T-cell (primary cell): ENCODE measurements at places on chromosomes 11 and 22. TPM values are rescaled to one million over a fixed set of nuclear protein-coding genes. Genes with fewer than 3 reads are reported as not detected.

DNA sequence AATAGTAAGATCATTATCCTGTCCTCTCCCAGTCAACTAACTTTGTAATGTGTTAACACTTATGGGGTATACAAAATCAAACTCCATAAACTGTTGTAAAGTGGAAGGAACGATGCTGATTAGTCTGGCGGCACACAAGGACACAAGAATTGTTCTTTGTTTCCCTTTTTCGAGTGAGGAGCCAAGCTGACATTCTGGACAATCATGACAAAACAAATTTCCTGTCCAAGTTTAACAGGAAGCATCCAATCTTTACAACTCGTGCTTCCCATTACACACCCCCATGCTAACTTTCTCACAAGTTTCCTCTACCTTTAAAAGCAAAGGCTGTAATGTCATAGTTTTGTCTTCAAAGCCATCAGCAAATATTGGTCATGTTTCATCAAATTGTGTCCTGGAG, 20.4 kb upstream of the LDLRAD3 start:
- no peak overlapping the region for H3K4me3 ChIP-seq
- no peak for DNase-seq
- no peak overlapping the region for H3K27ac ChIP-seq
- no peaks in the 10 kb centered on the region for H3K36me3 ChIP-seq
- H3K4me1 ChIP-seq = no peaks in the 10 kb centered on the region
- peaks cover 4% of the 10 kb centered on the region for H3K27me3 ChIP-seq

The OR5P2 gene
- total RNA-seq = not detected

- no peaks in the 10 kb centered on the region for H3K36me3 ChIP-seq
- H3K4me3 ChIP-seq = no peak overlapping the region
- H3K4me1 ChIP-seq = no peaks in the 10 kb centered on the region
- no peak overlapping the region for H3K27ac ChIP-seq
- H3K27me3 ChIP-seq = no peaks in the 10 kb centered on the region
Observed at GRCh38 chr11:125784678-125785077, 3.2 kb upstream of the PATE3 start.

DNA sequence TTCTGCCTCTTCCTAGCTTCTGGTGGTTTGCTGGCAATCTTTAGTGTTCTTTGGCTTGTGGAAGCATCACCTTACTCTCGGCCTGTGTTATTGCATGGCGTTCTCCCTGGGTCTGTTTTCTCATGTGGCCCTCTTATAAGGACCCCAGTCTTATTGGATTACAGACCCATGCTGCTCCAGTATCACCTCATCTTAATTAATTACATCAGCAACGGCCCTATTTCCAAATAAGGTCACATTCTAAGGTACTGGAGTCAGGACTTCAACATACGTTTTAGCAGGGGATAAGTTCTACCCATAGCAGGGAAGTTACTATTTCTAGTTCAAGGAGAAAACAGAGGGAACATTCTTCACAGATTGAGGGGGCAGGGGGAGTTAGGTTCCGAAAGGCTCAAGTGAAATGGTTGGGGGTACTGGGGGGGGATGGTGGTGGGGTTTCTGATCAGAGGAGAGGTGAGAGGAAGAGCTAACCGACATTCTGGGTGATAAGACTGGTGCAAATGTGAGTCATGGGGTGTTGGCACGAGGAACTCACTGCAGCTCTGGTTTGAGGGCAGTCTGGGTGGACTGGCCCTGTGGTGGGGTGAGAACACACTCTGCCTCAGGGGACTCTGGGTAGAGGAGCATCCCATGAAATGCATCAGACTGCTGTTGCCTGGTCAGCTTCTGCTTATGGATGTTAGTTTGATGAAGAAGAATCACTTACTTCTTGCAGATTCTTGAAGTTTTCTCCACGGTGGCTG, 51.5 kb upstream of the ZBED5 start:
- no peaks in the 10 kb centered on the region for H3K36me3 ChIP-seq
- no peak overlapping the region for H3K4me3 ChIP-seq
- H3K4me1 ChIP-seq = no peaks in the 10 kb centered on the region
- H3K27me3 ChIP-seq = no peaks in the 10 kb centered on the region
- DNase-seq = no peak

- no peak for DNase-seq
- H3K36me3 ChIP-seq = no peaks in the 10 kb centered on the region
- no peaks in the 10 kb centered on the region for H3K4me1 ChIP-seq
- no peak overlapping the region for H3K27ac ChIP-seq
- H3K4me3 ChIP-seq = no peak overlapping the region
- no peaks in the 10 kb centered on the region for H3K27me3 ChIP-seq
Observed at GRCh38 chr11:28526406-28526751, 418.2 kb downstream of the METTL15 start.

The CRYBA4 gene
- not detected for total RNA-seq

The CREB3L1 gene
- 0.38 TPM for total RNA-seq

The BDNF gene
- not detected for total RNA-seq

- peaks cover 8% of the 10 kb centered on the region for H3K4me1 ChIP-seq
- H3K27me3 ChIP-seq = no peaks in the 10 kb centered on the region
- H3K4me3 ChIP-seq = no peak overlapping the region
- no peaks in the 10 kb centered on the region for H3K36me3 ChIP-seq
Observed at GRCh38 chr11:48341466-48341865, 16.7 kb downstream of the OR4C3 start.

The RAG1 gene
- 0.51 TPM for total RNA-seq

DNA sequence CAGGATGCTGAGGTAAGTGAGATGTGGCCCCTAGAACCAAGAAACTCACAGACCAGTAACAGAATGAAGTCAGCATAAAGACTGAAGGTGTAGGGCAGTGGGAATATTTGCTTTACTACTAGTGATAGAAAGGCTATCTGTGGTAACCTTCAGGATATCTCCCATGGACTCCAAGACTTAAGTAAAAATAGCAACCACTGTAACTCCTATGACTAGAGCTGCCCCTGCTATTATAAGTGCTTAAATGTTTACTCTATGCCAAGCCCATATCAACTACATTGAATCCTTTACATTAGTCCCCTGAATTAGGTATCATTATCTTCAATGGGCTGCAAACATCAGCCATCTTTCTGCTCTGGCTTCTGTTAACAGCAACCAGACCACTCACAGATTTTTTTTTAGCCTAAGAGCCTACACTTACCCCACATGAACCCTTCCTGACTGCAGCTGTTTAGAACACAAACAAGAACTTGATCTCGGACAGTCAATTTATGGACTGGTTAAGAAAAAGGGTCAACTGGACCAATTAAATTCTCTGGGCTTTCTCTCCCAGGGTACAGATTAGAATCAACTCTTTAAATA, 335.1 kb upstream of the API5 start:
- H3K27me3 ChIP-seq = no peaks in the 10 kb centered on the region
- no peaks in the 10 kb centered on the region for H3K4me1 ChIP-seq
- no peak overlapping the region for H3K27ac ChIP-seq
- no peak overlapping the region for H3K4me3 ChIP-seq
- DNase-seq = no peak
- H3K36me3 ChIP-seq = no peaks in the 10 kb centered on the region

DNA sequence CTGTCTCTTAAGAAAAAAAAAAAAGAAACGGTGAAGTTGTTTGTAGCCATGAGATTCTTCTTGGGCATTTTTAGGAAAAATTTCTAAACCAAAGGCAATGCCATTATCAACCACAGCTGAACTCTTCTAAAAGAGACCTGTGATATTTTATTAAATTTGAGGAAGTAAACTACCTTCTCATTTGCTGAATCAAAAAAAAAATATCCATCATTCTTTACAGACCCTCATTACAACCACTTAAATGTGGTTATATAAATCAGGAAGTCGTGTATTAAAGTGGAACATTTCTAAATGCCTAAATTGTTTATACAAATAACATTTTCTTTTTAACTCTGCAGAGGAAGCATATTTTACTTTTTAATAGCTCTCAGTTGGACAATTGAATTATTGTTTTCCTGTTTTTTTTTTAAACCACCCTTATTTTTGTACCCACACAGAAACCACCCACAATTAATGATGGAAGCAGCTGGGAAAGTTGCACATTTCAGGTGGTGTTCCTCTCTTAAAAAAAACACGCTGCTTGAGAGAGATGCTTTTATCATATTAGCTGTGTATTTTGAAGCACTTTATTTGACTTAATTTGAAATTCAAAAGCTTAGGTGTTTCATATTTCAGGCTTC, 91.2 kb downstream of the ARHGAP42 start:
- H3K4me1 ChIP-seq = no peaks in the 10 kb centered on the region
- no peaks in the 10 kb centered on the region for H3K27me3 ChIP-seq
- DNase-seq = no peak
- no peaks in the 10 kb centered on the region for H3K36me3 ChIP-seq

- H3K4me3 ChIP-seq = no peak overlapping the region
- H3K27me3 ChIP-seq = no peaks in the 10 kb centered on the region
- no peak overlapping the region for H3K27ac ChIP-seq
- H3K36me3 ChIP-seq = no peaks in the 10 kb centered on the region
Observed at GRCh38 chr11:73137262-73137943, 4.7 kb downstream of the FCHSD2 start.

GRCh38 chr11:832529-833113, at the start of gene CD151:
TSS of gene CD151 (plus strand) at chr11:832952. CDS start at chr11:836070, 3,118 bp downstream.
- H3K27ac ChIP-seq = no peak within 1 kb of the TSS
- peaks cover 77% of the 10 kb centered on the region for H3K4me1 ChIP-seq
- DNase-seq = no peak
- H3K27me3 ChIP-seq = no peaks in the 10 kb centered on the region
- H3K36me3 ChIP-seq = no peaks in the 10 kb centered on the region
- peak within 1 kb of the TSS; percentile 47 for H3K4me3 ChIP-seq

GRCh38 chr11:7749456-7749855, 43.2 kb upstream of the OVCH2 start:
- no peaks in the 10 kb centered on the region for H3K27me3 ChIP-seq
- no peak overlapping the region for H3K4me3 ChIP-seq
- DNase-seq = no peak
- no peak overlapping the region for H3K27ac ChIP-seq

The MYO18B gene
- total RNA-seq = 0.22 TPM

The SEPTIN3 gene
- total RNA-seq = 0.12 TPM

- H3K4me1 ChIP-seq = peaks cover 18% of the 10 kb centered on the region
- H3K36me3 ChIP-seq = no peaks in the 10 kb centered on the region
- DNase-seq = no peak
- H3K27ac ChIP-seq = no peak overlapping the region
Observed at GRCh38 chr11:47977623-47978022, 2.7 kb upstream of the PTPRJ start.

DNA sequence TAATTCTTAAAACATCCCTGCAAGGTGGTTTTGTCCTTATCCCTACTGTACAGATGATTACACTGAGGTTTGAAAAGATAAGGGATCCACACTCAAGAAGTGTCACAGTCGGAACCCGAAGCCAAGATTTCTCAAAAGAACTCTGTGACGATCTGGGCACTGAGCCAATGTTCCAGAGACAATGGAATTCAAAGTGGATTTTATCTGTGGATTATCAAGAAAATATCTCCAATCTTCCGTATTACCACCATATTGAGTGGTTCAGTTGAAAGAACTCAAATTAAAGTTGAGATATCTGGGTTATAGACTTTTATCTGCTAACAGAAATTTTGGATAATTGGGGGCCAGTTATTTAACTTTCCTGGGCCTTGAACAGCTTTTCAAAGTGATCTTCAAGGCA, 100.0 kb upstream of the GRAMD1B start:
- H3K27ac ChIP-seq = no peak overlapping the region
- no peaks in the 10 kb centered on the region for H3K4me1 ChIP-seq
- H3K4me3 ChIP-seq = no peak overlapping the region
- no peaks in the 10 kb centered on the region for H3K36me3 ChIP-seq
- no peak for DNase-seq
- H3K27me3 ChIP-seq = no peaks in the 10 kb centered on the region

The FBLN1 gene
- total RNA-seq = 0.96 TPM

DNA sequence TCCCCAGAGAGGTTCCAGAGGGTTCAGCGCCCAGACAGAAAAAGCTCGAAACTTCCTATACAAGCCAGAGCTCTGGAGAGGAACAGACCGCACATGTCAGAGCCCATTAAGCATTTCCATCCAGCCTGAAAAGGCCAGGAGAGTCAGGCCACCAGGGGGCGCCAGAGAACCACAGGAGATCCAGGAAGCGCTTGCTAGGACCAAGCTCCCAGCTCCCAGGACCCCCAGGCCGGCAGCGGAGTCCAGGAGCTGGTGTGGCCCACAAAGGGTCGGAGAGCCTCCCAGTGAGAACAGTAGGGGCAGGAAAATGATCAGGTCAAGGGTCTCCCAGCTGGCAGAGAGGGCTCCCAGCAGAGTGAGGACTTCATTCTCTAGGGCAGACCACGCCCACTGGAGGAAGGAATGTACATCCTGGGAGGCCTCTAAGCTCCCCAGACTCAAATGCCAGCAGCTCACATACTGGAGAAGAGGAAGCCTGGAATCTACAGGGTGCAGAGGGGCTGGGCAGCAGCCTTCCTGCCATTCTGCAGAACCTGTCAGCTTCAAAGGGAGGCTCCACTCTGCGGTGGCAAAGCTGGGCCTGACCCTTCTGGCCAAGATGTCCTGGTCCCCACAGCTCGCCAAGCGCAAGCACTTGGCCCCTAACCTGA, 2.1 kb upstream of the MEI1 start:
- H3K4me3 ChIP-seq = peak overlapping the region; percentile 29
- H3K4me1 ChIP-seq = peaks cover 2% of the 10 kb centered on the region
- no peaks in the 10 kb centered on the region for H3K27me3 ChIP-seq
- peak; percentile 75 for DNase-seq

GRCh38 chr22:46366327-46366731, 30.8 kb downstream of the TRMU start:
- DNase-seq = no peak
- H3K27ac ChIP-seq = no peak overlapping the region
- no peaks in the 10 kb centered on the region for H3K36me3 ChIP-seq
- peaks cover 2% of the 10 kb centered on the region for H3K4me1 ChIP-seq
- no peak overlapping the region for H3K4me3 ChIP-seq
- no peaks in the 10 kb centered on the region for H3K27me3 ChIP-seq

DNA sequence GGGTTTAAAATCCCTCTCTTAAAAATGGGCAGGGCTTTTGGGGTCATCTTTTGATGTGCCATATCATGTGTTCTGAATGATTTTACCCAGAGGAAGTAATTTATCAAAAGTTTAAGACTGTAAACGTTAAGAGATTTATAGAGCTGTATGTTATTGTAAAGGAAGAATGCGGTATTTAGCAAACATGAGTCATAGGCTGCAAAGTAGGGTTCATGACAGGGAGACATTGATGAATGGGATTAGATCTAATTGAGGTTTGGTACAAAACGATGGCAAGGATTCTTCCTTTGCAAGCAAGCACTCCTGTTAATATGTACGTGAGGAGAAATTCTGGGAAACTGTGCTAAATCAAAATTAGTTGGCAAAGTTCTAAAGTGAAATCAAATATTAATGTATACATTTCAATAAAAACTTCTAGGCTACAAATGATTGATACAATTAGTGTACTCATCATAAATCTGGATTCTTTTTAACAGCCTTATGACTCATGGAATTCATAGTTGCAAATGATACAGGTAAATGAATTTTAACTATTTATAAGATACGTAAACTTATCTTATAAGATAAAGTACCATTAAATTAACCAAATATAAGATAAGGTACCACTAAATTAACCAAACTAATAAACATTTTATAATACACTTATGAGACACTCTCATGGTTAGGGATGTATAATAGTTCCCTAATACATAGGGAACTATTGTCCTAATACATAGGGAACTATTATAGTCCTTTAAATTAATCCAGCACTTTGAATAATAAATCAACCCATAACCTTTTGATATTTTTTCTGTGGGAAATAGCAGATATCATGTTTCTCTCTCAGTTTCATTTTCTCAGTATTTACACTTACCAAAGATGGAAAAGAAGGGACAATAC, 58.4 kb downstream of the KIF18A start:
- no peak overlapping the region for H3K27ac ChIP-seq
- no peaks in the 10 kb centered on the region for H3K4me1 ChIP-seq
- no peaks in the 10 kb centered on the region for H3K36me3 ChIP-seq
- no peak for DNase-seq
- H3K27me3 ChIP-seq = no peaks in the 10 kb centered on the region

The SPCS2 gene
- 90.8 TPM for total RNA-seq
